Activated T-cell treated with anti-CD3 and anti-CD28 coated beads for 1 hour (primary cell): ENCODE measurements at places on chromosomes 12 and 14.
A peak's percentile ranks its signal among the peaks of the same experiment; 100 is the strongest.

DNA sequence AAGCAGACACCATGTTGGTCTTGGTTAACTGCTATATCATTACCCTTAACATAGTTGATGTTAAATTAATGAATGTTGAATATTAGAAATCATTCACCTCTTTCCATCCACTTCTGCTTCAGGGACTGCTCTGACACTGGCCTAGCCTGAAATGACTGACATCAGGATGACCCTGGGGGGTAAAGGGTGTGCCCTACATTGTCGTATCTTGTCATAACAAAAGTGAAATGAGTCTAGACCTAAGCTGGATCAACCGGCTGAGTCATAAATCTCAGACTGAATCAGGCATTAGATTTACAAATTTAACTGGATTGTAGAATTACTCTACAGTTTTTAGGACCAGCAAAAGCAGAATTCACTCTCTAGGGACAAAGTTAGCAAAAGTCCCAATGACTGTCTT lies 35.3 kb downstream of the KICS2 start:
- DNase-seq: no peak

- no peak for DNase-seq
Measured at GRCh38 chr14:101687756-101688546, 73.6 kb upstream of the PPP2R5C start.

DNA sequence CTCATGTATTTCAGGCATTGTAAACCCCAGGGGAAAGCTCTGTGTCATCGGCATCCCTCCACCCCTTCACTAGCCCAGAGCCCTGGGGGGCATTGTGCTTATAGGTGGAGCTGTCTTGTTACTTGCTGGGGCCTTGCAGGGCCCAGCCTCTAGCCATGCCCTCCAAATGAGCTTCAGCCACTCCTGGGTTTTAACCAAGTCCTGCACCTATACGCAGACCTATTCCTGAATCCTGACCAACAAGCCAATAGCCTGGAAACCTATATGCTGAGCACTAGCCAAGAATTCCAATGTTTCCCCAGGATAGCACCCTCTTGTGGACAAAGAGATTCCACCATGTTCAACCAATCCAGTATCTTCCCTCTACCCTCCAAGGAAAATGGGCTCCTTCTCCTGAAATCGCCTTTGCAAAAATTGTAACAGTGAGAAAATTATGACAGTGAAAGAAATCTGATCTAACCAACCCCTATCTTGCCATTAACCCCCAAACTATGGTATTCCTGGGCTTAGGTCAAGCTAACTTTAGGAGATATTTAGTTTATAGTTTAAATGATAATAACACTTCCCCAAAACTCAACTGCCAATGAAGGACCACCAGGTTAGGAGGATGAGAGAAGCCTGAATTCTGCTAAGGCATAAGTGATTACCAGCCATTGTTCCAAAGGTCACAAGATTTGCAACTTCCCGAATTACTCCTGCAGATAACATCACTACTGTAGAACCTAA lies 55.5 kb downstream of the TTC7B start:
- DNase-seq: no peak

DNA sequence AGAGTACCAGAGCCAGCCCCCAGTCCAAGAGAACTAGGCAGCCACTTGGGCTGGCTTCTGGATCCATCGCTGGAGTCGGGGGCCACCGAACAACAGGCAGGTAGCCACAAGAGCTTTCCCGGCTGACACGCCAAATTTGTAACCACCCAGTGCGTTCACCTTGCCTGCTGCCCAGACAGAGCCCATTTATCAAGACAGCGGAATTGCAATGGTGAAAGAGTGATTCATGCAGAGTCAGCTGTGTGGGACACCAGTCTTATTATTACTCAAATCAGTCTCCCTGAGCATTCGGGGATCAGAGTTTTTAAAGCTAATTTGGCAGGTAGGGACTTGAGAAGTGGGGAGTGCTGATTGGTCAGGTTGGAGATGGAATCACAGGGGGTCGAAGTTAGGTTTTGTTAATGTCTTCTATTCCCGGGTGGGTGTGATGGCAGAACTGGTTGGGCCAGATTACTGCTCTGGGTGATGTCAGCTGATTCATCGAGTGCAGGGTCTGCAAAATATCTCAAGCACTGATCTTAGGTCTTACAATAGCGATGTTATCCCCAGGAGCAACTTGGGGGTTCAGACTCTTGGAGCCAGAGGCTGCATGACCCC lies 64.3 kb downstream of the PDE6H start:
- DNase-seq: no peak

DNA sequence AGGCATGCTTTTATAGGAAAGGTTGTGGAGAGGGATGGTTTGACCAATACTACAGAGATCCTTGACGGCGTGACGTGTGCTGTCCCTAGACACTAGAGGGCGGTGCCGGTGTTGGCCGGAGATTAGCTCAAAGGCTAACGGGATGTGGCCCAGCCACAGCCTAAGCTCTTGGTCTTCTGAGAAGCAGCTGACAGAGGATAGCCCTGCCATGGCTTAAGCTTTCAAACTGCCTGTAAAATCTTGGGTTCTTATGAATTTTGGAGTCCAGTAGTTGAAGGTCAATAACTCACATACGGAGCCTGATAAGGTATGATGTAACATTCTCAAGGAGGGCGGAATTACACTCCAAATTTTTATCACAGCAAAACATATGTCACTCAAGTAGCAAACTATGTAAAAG lies 515.7 kb upstream of the ATXN7L3B start:
- DNase-seq: no peak

DNA sequence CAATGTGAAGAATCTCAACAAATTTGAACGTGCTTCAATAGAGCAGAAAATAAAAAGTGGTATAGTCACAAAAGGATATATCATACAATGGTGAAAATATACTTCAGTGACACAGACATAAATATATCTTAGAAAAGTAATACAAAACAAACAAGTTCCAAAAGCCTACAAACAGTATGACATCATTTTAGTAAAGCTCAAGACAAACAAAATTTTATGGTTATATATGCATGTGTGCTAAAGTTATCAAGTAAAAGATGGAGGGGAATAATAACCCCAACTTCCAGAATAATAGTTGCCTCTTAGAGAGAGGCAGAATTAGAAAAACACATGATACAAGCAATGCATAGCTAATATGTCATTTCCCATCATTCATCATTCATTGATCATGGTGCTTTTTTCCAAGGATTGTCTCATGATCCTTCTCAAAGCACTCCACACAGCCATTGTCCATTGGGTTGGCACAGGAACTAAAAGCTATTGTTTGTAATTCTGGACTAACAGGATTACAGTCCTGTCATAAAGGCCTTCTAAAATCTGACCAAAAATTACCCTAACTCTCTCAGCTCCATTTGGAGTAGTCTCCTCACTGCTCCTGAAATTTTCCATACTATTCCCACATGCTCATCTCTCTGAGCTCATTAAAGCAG lies 59.5 kb downstream of the IFNG-AS1 start:
- DNase-seq: no peak

DNA sequence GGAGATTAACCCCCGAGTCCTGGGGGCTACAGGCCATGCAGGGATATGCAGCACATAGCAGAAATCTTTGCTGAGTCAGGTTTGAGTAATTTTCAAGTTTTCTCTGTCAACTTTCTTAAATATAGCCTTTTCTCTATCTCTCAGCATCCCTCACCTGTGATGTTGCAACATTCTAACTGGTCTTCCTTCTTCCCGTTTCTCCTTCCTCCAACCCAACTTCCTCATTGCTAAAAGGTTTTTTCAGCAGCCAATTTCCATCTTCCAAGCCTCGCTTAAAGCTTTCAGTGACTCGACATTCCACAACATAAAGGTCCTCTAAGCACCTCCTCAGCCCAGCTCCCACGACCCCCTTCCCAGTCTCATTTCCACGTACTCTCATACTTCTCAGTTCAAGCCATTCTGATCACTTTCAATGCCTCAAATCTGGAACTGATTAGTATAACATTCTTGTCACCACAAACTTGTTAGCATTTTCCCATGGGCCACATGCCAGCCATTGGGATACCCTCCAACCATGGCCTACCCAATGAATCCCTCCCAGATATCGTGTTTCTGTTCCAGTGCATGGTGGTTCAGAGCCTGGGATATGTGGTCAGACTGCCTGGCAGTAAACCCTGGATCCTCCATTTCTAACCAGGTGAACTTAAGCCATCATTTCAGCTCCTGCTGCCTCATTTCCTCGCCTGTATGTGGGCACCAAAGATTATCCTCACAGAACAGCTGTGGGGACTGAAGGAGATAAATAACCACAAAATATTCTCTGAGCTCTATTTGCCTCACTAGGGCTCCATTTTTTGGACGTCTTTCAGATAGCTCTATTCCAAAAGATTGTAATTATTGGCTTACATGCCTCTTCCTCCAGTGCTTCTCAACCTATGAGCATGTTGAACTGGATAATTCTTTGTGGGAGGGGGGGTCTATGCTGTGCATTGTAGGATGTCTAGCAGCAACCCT lies 65.8 kb downstream of the KCNK10 start:
- DNase-seq: no peak

DNA sequence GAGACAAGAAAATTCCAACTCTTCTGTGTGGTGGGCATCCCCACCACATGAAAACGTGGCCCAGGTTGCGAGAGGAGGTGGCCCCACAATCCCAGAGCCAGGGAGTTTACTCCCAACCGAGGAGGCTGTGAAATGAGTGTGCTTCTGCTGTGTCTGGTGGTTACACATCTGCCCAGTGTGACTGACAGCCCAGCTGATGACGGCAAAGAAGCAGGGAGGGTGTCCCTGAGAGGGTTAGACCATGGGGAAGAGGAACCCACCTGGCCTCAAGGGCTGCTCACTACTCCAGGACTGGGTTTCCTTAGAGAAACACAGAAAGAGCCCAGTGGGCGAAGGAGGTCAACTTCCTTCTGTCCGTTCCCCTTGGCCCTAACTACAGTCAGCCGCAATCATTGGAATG lies 24.6 kb downstream of the ZFP36L1 start:
- no peak for DNase-seq

DNA sequence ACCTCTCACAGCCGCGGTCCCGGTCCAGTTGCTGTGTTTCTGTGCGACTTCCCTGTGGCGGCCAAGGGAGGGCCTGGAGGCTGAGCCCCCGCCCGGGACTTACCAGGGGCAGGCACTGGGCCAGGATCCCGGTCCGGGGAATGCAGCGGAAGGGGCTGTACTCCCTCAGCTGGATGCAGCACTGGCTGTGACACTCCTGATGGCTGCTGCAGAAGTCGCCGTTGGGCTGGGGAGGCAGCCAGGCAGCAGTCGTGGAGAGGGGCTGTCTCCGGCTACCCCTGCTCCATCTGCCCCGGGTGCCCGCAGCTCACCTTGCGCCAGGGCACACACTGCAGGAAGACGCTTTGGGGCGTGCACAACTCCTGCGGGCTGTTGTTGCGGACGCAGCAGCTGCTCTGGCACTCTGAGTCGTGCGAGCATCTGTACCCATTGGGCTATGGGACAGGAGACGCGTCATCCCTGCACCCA lies 6.2 kb downstream of the LRCOL1 start:
- DNase-seq: no peak

GRCh38 chr12:50246873-50247612 lies 36.3 kb downstream of the LIMA1 start:
- DNase-seq: no peak

DNA sequence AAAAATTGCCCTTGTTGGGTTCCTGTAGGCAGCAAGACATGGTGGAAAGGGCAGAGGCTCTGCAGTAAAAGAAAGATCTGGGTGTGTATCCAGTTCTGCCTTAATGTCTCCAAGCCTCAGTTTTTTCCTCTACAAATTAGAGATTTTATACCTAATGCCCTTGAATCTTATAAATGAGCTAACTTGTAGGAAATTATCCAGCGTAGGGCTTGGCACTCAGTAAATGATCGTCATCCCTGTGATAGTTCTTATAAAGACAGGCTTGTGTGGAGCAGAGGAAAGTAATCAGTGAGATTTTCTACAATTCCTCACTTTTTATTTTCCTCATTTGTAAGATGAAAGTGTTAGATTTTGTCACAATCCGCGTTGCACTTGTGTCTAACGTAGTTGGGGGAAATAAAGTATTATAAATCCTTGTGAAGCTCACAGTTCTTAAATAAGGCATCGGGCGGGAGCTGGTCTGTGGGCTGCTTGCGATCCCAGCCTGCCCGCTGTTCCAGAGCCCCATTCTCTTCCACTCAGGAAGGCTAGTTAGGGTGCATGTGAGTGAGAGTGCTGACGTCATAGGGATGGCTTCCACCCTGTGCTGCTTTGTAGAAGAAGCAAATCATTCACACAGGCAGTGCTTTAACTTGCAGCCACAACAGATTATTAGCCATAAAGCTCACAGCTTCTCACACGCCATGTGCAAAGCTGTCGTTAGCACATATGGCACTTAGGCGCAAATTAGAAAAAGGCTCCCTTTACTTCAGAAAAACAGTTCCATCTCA lies 87.6 kb downstream of the EML1 start:
- no peak for DNase-seq

- no peak for DNase-seq
Measured at GRCh38 chr14:85317491-85318021, 212.4 kb upstream of the FLRT2 start.

DNA sequence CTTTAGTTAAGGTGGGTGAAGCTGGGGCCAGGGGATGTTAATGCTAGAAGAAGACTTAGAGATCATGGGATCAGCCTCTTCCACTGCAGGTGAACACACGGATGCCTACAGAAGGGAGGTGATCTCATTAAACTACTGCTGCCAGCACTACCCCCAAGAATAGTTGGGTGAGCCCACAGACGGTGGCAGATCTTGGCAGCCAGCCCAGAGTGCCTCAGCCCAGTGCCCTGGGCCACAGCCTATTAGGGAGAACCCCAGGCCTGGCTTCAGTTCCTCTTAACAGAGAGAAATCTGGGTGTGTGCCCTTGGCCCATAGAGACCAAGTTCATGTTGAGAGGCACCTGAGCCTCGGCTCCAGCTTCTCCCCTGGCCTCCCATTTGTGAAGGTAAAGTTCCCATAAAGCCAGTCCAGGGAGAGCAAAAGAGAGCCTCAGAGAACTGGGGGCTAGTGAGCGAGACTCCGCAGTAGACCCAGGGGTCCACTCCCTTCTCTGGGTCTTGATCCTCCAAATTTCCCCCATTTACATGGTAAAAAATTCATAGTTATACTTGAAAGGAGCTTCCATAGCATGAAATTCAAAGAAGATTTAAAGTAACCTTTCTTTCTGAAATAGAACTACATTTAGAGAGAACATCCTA lies 125.0 kb upstream of the CCND2 start:
- DNase-seq: peak; percentile 26

DNA sequence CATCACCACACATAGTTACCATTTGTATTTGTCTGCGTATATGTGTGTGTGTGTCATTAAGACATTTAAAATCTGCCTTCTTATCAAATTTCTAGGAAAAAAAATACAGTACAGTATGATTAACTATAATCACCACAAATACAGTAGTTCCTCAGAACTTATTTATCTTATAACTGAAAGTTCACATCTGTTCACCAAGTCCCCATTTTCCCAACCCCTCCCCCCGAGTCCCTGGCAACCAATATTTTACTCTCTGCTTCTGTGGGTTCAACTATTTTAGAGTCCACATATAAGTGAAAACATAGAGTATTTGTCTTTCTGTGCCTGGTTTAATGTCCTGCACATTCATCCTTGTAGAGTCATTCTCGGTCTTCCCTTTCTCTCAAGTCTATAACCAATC lies 12.3 kb downstream of the CAPS2 start:
- no peak for DNase-seq

DNA sequence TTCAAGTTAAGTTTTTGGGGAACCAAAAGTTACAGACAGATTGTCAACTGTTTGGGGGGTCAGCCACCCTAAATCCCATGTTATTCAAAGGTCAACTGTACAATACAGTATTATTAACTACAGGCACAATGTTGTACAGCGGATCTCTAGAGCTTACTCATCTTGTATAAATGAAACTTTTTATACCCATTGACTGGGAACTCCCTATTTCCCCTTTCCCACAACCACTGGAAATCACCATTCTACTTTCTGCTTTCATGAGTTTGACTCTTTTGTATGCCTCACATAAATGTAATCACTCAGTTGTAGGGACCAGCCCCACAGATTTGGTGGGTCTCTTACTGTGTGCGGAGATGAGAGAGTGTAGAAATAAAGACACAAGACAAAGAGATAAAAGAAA lies 57.8 kb downstream of the SLCO1B3 start:
- no peak for DNase-seq
